Stimulated activated CD4-positive, alpha-beta T cell treated with anti-CD3 and anti-CD28 coated beads, Interleukin-12 subunit alpha, Interleukin-12 subunit beta, amount 100 ng/mL, for 4 hours (primary cell): ENCODE measurements at places on chromosomes 3 and 15.

DNA sequence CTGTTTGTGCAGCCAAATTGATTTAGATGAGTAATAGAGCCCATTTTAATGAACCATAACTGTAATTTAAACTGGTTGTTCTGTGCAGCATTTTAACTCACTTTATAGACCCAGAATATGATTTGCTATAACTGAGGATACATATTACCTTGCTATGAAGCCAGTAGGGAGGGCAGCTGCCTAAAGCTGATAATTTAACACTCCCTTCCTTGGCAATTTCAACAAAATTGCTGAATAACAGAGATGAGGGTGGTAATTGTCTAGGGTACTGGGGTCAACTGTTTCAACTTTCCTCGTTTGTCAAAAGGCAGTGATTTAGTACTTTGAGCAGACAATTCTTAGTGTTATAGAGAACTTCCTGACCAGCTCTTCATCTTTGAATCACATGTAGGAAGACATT, 304.9 kb upstream of the POU1F1 start:
- no peak for DNase-seq

DNA sequence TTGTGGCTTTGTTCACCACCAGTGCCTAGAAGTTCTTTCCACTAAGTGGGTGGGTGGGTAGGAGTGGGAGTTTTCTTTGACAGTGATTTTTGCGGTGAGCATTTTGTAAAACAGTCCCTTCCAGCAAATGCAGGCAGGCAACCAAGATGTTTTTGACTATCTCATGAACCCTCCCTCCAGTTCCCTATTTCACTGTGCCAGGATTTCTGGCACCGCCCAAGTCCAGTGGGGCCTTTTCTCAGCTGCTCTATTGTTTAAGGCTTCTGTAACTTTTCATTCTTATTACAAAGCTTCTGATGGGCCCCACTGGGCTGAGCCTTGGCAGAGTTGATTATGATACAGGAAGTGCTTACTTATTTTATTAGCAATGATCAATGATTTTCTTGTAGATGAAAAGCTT, 236.0 kb downstream of the EDEM1 start:
- DNase-seq, result no peak

GRCh38 chr15:51185213-51186159, 90.8 kb upstream of the TNFAIP8L3 start:
- DNase-seq, result no peak

DNA sequence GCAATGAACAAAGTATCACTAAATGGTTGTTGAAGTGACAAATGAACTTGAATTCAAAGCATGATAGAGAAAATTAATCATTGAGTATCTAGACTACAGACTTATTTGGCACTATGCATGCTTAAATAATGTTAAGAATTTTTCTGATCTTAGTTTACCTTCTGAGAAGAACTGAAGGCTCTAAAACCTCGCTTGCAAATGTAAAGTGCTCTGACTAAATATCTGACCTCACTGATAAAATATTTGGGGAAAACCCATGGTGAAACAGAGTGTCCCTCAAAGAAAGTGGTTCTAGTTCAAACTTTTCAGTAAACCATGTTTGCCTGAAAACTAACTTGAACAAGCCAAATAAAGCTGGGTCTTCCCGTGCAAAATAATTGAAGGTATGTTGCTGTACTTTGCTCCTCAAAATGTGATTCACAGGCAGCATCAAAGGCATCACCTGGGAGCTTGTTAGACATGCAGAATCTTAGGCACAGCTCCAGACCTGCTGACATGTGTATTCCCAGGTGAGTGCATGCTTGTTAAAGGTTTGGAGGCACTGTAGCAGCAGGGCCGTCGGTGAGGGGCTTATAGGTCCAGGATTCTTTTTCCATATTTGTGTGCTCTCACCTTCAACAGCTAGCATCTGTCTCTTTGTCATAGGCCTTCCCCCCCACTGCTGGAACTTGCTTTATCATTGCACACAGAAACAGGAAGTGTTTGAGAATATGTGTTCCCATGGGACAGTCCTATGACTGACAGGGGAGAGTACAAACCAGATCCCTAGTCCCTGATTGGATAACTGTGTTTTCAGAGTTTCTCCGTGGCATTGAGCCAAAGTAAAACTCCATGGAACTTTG, 524.2 kb upstream of the LMCD1 start:
- DNase-seq, result no peak

DNA sequence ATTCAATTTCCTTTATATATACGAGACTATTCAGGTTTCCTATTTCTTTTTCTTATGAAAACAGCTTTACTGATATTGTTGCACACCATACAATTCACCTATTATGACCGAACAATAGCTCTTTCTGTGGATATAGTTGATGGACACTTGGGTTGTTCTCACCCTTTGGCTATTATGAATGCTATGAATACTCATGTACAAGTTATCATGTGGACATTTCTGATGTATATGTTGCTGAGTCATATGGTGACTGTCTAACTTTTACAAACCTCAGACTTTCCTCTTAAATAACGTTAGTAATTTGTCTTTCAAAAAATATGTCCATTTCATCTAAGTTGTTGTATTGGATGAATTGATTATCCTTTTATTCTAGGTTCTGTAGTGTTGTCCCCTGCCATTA, 15.7 kb upstream of the USF3 start:
- DNase-seq, result no peak

DNA sequence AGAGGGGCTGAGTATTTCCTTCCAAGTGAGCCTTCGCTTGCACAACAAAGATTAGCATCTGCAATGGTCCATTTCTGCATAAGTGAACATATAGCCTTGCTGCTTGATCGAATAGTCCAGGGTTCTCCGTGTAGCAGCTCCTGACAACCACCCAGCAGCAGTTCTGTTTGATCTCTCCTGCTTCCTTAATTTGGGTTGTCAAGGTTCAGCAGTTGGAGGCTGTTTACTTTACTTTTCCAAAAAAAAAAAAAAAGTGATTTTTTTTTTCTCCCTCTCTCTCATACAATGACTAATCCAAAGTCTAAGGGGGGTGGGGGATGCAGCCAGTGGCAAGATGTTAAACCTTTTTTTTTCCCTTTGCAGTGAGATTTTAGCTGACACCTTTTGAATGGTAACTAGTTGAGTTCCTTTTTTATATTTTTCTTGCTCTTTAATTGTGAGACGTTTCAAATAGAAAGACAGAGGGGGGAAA, 3.6 kb downstream of the FOXP1 start:
- DNase-seq, result no peak

GRCh38 chr3:98012979-98013378, 22.1 kb downstream of the GABRR3 start:
- no peak for DNase-seq

GRCh38 chr3:156551746-156552145, 3.2 kb downstream of the SSR3 start:
- DNase-seq, result no peak

DNA sequence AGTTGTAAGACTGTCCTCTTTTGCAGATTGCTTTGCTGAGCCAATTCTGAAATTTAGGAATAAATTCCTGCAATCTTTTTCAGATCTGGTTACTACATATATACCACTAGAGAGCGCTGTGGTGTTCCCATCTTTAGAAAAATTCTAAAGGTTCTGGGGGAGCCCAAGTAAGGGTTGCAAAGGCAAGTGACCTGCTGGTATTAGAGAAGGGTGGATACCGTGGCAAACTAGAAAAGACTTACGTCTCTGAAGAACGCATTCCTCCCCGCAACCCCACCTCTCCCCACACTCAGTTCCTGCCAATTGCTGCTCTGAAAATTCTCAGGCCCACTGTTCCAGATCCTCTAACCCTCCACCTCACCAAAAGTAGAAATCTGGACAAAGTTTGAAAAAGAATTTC, 48.5 kb downstream of the EFHB start:
- no peak for DNase-seq

GRCh38 chr3:186260726-186261125, 101.3 kb downstream of the DGKG start:
- DNase-seq, result no peak
